ENCODE measurements at places on chromosomes 3 and 15.

GRCh38 chr3:196640297-196641018, 964 bp downstream of the NRROS start:
- DNase-seq: no peak

- no peak for DNase-seq
Observed at GRCh38 chr3:44042772-44043171, 198.9 kb upstream of the TOPAZ1 start.

DNA sequence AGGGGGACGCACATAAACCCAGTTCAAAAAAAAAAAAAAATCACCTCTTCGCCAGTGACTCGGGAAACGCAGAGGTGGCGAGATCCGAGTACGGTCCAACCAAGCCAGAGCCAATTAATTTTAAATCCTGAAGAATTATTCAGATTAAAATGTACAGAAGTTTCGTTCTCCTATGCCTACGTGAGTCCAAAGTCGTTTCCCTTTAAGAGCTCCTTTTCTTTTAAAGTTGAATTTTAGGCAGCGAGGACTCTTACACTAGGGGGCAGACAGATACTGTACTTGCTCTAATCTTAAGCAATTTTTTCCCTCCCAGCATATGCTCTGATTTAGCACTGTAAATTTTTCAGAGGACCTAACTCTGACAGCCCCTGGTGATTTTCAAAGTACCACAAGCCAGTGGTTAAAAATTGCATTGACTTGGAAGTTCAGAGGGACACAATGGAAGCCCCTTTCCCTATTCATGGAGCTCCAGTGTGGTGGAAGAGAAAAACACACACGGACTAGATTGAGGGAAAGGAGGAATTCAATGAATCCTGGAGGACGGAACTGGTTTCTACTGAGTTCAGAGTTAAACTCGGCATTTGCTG, 3.3 kb upstream of the NR2F2 start:
- DNase-seq: no peak

DNA sequence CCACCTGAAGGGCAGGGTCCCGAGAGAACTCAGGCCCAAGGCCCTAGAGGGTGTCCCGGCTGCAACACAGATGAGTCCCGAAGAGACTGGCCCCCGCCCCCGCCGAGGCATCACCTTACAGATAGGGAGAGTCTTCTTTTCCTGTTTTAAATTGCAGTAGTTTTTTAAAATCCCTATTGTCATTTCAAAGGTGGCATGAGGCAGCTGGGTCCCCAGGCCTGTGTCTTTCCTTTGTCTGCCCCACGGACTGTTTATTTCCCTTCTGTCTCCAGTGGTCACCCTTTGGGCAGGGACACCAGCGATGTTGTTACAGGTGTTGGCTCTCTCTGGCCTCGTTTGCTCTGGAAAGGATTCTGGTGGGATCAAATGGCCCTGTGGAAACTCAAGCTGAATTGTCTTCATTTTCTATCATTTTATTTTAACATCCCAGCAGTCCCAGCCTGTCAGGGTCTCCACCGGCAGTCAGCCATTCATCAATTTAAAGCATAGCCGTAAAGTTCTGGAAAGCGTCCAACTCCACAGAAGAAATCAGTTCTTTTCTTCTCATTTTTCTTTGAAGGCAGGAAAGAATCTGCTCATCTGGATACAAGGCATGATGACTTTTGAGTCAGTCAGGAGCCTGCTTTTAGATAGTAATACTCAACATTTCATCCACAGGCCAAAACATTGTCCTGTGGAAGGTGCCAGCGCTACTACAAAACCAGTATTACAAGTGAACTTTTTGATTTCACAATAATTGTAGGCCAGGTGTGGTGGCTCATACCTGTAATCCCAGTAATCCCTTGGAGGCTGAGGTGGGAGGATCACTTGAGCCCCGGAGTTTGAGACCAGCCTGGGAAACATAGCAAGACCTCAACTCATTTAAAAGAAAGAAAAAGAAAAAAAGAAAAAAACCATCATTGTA, 96.2 kb downstream of the HES1 start:
- DNase-seq: no peak

DNA sequence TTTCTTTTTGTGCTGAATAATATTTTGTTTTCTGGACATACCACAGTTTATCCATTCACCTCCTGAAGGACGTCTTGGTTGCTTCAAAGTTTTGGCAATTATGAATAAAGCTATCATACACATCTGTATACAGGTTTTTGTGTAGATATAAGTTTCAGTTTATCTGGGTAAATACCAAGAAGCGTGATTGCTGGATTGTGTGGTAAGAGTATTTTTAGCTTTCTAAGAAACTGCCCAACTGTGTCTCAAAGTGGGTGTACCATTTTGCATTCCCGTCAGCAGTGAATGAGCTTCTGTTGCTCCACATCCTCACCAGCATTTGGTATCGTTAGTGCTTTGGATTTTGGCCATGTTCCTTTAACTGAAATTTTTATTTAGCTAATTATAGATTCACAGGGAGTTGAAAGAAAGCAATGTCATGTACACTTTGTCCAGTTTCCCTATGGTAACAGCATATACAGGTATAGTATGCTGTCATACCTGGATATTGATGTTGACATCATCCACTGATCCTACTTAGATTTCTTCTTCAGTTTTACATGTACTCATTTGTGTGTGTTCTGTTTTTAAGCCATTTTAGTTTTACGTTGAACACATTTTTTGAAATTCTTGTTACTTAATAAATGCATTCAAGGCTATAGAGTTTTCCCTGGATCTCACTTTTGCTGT, 11.9 kb downstream of the ARID3B start:
- DNase-seq: no peak

- DNase-seq: no peak
Observed at GRCh38 chr3:49636883-49637609, 37.1 kb upstream of the APEH start.

GRCh38 chr3:88141458-88142083, 8.2 kb upstream of the C3orf38 start:
- DNase-seq: no peak

DNA sequence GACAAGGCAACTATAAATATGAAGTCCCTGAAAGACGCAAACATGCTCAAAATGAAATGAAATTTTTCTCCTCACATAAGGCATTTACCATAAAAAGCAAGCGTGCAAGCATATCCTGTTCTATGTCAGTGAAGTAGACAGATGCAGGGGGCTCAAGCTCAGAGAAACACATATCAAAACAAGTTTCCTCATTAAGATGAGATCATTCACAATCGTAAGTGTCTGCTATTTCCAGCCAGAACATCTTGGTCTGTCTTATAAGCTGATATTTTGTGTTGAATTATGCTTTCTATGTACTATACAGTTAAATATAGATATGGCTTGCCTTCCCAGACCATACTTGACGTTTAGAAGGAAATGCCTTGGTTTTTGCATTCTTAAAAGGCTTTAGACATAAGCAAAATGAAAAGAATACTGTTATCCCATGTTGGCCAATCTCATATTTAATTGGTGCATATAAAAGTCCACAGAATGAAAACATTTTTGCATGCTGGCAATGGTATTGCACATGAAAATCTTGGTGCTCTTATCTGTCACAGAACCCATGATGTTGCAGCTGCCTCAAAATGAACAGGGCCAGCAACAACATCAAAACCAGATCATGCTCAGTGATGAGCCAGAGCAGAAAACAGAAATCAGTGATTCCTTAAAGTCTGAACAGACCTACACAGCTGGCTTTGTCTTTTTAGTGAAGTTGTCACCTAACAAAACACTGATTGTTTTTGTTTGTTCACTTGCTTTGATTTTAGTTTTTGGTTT, 65.4 kb downstream of the SIDT1 start:
- DNase-seq: no peak

- peak; percentile 38 for DNase-seq
Observed at GRCh38 chr15:78415284-78415683, 22.7 kb upstream of the IREB2 start.

GRCh38 chr15:99121207-99121606, 16.3 kb downstream of the SYNM start:
- no peak for DNase-seq

GRCh38 chr15:98903377-98904018, 104.1 kb downstream of the PGPEP1L start:
- no peak for DNase-seq

DNA sequence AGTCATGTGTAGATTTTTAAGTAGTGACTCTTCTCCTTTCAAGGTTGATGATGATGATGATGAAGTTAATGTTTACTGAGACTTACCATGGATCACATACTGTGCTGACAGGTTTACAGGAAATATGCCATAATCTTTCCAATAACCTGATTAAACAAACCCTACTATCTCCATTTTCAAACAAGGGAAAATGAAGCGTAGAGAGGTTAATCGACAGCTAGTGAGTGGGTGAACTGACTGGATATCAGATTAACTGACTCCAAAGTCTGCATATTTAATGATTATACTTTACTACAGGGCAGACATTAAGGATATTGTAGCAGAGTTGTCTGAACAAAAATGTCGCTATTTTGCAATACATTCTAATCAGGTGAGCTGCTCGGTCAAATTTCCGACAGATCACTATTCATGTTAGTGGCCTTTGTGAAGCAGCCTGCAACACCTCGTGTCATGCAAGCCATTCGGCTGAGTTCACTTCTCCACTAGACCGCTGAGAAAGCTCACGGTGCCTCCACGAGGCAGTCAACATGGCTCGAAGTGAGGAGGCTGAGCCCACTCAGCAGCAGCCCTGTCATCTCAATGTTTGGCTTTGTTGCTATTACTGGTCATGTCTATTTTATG, 264.2 kb downstream of the NFKBIZ start:
- no peak for DNase-seq

- no peak for DNase-seq
Observed at GRCh38 chr3:192063570-192063969, 602.6 kb downstream of the PYDC2 start.

All from NCI-H2107 (cell line).